ENCODE measurements at places on chromosomes 3 and 15.

DNA sequence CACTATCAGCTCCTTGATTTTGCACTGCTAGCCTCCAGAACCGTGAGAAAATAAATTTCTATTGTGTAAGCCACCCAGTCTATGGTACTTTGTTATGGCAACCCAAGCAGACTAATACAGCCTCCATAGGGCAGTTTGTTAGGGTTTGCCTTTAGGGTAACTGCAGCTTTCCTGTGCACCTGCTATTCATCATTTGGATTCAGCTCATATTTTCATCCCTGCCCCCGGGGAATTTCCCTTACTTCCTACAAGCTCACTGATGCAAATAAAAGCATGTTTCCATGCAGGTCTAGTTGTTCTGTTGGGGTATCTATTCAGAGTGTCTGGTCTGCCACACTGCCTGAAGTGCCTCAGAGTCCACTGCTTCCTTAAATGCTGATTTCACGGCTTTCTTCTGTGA lies 48.6 kb upstream of the ATOSA start:
- no peak for DNase-seq

DNA sequence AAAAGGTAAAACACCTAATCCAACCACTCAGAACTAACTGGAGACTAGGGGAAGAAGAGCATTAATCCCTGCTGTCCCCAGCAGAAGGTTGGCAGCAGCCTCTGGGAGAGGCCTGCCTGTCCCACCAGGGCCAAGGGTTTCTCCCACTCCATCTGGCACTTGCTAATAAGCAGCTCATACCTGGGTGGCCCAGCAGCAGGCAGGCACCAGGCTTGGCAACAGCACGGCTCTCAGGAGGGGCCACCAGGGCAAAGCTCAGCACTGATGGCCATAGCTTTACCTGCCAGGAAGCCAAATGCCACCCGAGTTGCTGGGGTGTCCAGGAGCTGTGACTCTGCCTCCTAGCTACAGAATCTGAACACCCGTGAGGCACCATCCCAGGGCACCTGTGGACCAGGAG lies 58.3 kb downstream of the BOC start:
- DNase-seq, result no peak

DNA sequence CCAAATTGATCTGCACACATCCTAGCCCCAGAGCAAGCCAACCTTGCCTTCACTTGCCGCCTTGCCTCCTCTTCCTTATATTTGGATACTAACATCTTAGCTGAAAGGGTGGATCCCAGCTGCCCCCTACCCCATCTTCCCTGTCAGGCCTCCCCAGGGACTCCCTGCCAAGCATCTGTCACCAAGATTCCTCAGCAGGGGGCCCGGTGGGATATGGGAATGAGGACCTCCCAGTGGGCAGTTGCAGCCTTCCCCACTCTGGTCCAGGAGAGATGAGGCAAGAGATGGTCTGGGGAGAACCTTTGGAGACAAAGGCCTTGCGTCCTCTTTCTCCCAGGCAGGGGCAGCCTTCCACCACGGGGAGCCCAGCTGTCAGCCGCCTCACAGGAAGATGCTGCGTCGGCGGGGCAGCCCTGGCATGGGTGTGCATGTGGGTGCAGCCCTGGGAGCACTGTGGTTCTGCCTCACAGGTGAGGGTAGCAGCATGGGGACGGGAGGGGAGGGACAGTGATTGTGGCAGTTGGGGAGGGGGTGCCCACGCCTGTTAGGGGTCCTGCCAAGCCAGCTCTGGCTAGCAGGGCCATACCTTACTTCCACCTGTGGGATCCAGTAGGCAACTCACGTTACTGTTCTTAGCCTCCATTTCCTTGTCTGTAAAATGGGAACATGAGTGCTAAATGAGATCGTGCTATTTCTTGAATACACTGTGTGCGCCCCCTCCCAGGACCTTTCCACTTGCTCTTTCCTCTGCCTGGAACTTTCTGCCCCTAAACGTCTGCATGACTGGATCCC lies 15.3 kb downstream of the CD276 start:
- DNase-seq, result no peak

DNA sequence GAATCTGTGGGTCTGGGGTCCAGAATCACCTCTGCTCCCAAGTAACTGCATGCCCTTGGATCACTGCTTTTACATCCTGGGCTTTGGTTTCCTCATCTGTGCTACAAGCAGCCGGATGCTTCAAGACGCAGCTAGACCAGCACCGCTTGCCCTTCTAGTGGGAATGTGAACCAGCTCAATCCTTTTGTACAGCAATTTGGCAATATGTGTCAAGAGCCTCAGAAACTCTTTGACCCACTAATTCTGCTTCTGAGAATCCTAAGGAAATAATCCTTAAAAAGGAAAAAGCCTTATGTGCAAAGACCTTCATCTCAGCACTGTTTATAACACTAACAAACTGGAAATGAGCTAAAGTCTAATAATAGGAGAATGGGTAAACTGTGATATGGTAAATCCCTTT lies 48.7 kb downstream of the ADCY5 start:
- no peak for DNase-seq

GRCh38 chr3:187946163-187946691 lies 201.0 kb upstream of the BCL6 start:
- DNase-seq, result no peak

DNA sequence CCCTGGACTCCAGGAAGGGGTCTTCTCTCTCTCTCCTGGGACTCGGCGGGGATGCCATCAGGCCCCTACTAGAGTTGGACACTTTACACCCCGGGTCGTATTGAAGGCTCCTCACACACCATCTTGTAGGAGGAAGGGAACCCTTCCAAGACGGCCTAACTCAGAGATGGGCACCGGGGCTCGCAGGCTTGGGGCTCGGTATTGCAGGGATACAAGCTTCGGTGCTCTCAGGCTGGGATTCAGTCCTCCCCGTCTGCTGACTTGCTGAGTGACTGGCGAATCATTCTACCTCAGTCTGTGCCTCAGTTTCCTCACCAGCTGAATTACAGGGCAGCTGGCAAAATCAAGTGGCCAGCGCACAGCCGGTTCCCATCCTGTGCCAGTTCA lies 419 bp upstream of the CALML4 start:
- DNase-seq, result no peak

DNA sequence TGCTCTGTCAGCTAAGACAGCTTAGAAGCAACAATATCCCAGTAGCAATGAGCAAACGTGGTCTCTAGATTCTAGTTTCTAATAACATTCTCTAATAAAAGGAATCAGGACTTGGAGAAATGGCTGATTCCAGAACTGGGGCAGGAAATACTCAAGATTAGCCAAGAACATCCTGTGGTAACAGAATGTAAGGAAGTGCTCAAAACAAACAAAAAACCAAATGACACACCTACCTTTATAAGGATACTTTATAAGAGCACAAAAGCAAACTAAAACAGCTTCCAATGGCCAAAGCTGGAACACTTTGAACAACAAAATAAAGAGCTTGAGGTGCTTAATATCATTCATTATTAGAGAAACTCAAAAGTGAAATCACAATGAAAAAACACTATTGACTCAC lies 33.1 kb upstream of the EIF5A2 start:
- DNase-seq, result no peak

GRCh38 chr3:31738412-31738811 lies 205.7 kb downstream of the STT3B start:
- DNase-seq, result no peak

- DNase-seq, result peak; percentile 32
Observed at GRCh38 chr3:40920041-40920440, 279.3 kb upstream of the CTNNB1 start.

DNA sequence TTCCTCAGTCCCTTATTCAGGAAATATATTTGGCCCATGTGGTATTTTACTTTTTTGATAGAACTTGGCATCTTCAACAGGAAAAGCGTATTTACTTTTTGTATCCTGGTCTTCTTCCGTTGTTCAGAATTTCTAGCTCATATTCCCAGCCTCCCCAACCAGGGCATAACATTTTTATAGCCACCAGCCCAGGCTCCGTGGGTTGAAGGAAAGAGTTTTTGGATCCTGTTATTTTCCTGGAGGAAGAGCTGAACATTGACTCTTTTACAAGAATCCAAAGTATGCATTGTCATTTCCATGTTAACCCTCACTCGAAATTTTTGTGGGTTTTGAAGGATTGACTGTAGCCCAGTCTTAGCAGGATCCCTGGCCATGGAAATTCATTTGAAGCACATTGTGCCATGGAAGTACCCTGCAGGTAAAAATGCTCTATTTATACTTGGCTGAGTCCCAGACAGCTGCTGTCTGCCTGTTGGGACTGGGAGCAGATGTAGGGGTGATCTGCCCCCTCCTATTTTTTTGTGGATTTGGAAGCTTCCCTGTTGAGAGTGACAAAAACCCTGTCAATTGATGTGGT lies 98.8 kb downstream of the AKAP13 start:
- no peak for DNase-seq

GRCh38 chr3:133573054-133573628 lies 345 bp upstream of the CDV3 start:
- DNase-seq, result peak; percentile 100

DNA sequence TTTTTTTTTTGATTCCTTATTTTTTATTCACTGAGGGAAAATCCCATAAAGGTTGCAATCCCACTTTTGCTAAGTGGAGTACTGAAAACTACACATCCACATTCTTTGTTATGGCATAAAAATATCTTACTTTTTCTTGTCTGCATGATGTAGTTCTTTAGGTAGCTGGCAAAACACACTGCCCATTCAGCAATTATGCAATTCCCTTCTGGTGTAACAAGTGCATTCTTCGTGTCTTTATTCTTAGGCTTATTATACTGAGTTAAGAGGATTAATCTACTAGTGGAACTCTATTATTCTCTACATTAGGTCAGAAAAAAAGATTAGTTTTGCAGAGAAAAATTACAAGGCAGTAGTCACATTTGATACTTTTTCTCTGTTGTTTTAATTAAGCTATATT lies 403.8 kb upstream of the GBE1 start:
- DNase-seq, result no peak

- DNase-seq, result peak; percentile 45
Observed at GRCh38 chr3:188695241-188695640, 476.5 kb upstream of the TPRG1 start.
